ENCODE measurements at places on chromosomes 5 and 9.

DNA sequence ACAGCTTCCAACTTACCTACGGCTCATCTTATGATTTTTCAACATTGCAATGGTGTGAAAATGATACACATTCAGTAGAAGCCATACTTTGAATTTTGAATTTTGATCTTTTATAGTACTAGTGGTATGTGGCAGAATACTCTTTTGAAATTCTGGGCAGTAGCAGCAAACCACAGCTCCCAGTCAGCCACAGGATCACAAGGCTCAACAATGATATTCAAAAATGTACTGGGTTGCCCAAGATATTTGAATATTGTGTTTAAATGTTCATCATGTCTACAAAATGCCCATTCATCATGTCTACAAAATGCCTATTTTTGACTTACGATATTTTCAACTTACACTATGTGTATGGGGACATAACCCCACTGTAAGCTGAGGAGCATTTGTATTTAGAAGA is 81.3 kb upstream of the PRR16 start:
- no peak for DNase-seq

DNA sequence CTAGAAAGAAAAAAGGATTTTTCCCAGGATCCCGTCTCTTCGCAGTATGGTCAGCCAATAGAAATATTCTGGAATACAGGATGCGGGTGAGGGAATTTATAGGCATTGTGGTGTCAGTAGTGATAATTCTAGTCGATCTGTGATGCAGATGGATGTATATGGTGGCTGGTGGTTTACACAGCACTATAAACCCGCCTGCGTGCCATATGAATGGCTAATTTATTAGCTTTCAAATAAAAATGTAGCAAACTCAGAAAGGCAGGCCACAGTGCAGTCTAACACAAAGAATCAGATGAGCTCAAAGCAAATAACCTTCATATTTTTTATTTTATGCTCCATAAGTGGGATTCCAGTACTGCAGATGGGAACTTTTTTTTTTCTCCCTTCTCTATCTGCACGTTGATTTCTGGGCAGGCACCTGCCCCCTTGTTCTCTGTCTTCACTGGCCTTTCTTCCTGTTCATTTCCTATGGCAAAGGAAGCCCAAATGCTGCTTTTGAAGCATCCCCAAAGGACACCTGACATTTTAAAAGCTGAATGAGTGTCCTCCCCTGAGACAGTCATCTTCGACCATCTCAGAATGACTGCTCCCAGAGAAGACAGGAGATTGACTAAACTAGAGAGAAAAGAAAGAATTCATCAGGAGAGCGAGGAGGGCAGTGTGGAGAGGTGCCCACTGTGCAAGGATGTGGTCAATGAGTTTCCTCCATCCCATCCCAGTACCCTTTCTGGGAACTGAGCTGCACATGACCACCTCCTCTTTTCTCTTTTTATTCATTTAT is 52.1 kb downstream of the SEMA6A start:
- DNase-seq: no peak

- DNase-seq: no peak
These were observed 161.8 kb upstream of the VLDLR start for GRCh38 chr9:2459756-2460155.

- no peak for DNase-seq
These were observed 3.8 kb upstream of the TOR4A start for GRCh38 chr9:137273611-137274320.

DNA sequence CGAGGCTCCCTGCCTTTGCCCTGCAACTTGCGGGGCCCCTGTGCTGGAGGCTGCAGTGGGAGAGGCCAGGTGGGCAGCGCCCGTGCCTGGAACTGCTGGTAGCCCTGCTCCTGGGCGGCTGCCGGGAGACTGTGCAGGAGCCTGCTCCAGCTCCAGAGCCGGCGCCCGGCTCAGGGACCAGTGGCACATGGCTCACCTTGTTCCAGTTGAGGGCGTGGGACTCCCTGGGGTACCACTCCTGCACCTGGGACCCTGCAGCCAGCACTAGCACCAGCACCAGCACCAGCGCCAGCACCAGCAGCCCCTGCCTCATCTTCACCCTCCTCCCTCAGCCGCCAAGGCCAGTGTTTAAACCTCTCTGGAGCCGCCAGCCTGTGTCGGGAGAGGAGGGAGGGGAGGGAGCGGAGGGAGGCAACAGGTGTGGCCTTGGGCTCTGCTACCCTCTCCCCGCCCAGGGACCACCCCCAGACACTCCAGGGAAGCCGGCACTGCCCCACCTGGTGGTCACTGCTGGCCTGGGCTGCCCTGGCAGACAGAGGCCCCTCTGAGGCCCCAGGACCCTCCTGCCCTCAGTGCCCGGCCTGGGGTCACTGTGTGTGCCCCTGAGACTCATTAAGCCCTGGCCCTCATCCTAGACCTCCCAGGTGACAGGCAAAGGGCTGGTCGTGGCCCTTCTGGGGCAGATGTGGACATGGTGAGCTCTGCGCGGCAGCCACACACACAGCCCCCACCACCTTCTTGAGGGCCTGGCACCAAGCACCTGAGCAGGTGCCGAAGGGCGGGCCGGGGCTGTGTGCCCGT is at the start of gene LCN10:
Gene LCN10, minus strand, starts transcription at position 350 of the 801 bp plus-strand sequence. Its CDS starts 37 bp downstream, at position 313.
- no peak for DNase-seq

- no peak for DNase-seq
These were observed 12.3 kb downstream of the DCANP1 start for GRCh38 chr5:135434591-135435466.
